ENCODE measurements at places on chromosomes 6 and 20.

DNA sequence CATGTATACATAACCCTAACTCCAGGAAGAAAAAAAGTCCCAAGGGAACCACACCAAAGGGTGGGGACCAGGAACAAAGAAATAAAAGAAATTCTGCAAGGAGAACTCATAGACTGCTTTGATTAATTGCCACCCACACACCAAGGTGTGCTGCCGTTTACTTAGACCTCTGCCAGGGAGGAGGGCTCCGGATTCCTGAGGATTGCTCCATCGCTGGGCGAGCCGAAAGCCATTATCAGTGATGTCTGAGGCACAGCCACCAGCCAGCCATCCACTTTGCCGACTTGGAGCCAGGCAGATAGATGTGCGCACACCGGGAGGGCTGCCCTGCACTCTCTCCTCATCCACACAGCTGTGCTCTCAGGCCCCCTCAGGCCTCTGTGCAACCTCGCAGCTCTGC is 272.7 kb upstream of the FOXQ1 start:
- no peak for DNase-seq

DNA sequence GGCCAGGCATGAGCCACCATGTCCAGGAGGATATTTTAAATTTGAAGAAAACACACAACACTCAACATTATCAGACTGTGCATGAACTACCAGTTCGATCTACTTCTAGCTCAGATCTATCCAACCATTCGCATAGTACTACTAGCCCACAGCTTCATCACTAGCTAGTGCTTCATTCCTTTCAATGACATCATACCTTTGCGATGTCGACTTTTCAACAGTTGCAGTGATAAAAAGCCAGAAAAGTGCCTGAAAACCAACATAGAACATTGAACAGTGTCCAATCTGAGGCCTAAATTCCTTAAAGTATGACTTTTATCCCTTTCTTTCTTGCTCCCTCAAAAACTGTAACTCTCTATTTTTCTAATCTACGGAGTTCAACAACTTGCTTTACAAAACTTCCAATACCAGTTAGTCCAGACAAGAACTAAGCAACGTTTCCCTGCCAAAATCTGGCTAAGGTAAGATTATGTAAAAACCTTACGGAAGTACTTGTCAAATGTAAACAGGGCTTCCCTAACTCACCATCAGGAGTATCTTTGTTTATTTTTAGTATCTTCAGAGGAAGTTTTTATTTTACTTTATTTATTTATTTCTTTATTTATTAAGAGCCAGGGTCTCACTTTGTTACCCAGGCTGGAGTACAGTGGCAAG is 434.0 kb upstream of the JARID2 start:
- no peak for DNase-seq

- no peak for DNase-seq
These were observed 12.9 kb upstream of the MICB start for GRCh38 chr6:31485055-31485454.

- DNase-seq: no peak
These were observed 14.4 kb upstream of the MLIP start for GRCh38 chr6:54096811-54097210.

DNA sequence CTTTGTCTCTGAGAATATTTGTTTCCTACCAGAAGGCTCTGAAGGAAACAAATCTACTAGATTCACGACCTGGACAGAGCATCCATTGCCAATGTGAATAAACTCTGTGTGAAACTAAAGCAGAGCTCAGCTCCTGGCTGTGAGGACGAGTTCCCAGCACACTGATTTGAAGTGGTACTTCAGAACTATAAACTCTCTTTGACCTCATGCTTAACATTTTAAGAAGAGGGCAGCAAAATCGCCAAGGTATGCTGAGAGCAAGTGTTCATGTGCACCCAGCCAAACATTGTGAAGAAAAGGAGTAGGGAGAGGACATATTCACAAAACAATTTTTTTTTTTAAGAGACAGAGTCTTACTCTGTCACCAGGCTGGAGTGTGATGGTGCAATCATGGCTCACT is 33.7 kb upstream of the ZNF133 start:
- no peak for DNase-seq

DNA sequence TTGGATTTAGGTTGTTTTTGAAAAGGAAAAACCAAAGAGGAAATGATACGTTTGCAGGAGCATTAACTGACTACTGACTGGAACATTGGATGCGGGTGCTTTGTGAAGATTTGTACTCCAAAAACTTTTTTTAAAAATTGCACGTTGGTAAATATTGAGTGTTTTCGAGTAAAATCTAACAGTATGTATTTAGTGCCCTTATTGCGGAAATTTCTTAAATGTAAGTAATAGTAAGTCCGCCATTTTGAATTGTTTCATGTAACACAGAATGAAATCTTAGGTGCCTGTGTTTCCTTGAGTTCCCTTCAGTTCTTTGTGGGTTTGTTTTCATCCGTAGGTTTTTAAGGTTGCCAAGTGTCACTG is 15.2 kb upstream of the LIN28B start:
- no peak for DNase-seq

- DNase-seq: no peak
These were observed 157.6 kb downstream of the SLC35B3 start for GRCh38 chr6:8277769-8278168.

DNA sequence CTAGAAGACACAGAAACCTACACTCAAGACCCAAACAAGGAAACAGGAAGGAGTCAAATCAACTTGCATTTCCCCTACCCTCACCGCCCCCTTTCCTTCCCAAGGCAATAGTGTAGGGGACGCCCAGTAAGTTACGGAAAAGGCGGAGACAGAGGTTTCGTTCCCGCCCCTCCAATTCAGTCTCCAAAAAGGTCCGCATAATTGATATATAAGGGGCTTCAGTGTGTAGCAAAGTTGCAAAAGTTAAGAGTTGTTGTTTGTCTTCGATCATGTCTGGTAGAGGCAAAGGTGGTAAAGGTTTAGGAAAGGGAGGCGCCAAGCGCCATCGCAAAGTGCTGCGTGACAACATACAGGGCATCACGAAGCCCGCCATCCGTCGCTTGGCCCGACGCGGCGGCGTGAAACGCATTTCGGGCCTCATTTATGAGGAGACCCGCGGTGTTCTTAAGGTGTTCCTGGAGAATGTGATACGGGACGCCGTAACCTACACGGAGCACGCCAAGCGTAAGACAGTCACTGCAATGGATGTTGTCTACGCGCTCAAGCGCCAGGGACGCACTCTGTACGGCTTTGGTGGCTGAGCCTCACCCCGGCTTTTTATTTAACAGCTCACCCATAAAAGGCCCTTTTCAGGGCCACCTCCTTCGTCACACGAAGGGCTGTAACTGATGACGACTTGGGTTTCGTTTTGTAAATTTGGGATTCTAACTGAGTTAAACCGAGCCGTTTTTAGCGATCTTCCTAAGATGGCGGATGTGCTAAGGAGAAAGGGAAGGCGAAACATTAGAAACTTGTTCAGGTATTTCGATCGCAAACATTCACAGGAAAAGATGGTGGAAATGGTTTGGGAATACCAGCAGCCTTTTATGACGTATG is 124.6 kb upstream of the BTN3A2 start:
- peak; percentile 58 for DNase-seq

GRCh38 chr6:25911351-25911750 is 19.1 kb downstream of the SLC17A2 start:
- DNase-seq: no peak

GRCh38 chr20:37917461-37917860 is 14.5 kb downstream of the VSTM2L start:
- DNase-seq: no peak

- DNase-seq: no peak
These were observed 16.5 kb upstream of the TGM3 start for GRCh38 chr20:2279253-2279779.

- DNase-seq: no peak
These were observed 481.4 kb upstream of the BTBD3 start for GRCh38 chr20:11436113-11436905.

DNA sequence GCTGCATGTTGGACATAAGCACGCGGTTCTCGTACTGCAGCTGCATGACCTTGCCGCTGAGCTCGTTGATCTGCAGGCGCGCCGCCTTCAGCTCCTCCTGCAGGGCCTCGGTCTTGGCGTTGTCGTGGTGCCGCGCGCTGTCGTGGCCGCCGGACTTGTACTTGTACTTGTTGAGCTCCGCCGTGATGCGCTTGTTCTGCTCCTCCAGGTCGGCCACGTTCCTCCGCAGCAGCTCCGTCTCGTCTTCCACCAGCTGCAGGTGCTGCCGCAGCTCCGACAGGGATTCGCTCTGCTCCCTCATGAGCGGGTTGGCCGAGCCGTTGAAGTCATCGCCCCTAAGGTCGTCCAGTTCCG is 16.6 kb upstream of the KIAA0408 start:
- DNase-seq: no peak

DNA sequence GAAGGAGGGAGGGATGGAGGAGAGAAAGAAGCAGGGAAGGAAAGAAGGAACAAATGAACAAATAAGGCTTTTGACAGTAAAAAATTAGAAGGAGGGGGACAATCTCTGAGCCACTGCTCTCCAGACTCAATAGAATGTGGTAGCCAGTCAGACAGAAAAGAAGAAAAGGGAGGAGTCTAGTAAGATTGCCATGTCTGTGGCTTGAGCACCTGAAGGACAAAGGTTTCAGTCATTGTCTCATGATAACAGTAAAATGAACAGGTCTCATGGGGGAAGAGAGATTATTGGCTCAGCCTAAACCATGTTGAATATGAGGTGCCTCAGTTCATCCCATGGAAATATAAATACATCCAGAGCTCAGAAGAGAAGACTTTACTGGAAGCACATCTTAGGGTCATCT is 14.0 kb upstream of the LOC128125822 start:
- no peak for DNase-seq

DNA sequence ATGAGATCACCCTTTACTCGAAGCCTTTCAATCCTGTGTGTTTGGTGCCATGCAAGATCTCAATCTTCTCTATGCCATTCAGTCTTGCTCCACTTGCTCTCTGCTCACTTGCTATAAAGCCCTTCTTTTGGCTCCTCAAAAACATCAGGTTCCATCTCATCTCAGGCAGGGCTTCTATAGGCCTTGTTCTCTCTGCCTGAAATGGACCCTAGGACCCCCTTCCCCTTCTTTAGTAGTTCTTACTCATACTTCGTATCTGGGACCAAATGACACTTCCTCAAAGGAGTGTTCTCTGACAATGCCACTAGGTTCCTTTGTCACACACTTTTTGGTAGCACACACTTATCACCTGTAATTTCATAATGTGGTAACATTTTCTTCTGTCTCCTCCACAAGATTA is 116.7 kb upstream of the FAM184A start:
- no peak for DNase-seq

DNA sequence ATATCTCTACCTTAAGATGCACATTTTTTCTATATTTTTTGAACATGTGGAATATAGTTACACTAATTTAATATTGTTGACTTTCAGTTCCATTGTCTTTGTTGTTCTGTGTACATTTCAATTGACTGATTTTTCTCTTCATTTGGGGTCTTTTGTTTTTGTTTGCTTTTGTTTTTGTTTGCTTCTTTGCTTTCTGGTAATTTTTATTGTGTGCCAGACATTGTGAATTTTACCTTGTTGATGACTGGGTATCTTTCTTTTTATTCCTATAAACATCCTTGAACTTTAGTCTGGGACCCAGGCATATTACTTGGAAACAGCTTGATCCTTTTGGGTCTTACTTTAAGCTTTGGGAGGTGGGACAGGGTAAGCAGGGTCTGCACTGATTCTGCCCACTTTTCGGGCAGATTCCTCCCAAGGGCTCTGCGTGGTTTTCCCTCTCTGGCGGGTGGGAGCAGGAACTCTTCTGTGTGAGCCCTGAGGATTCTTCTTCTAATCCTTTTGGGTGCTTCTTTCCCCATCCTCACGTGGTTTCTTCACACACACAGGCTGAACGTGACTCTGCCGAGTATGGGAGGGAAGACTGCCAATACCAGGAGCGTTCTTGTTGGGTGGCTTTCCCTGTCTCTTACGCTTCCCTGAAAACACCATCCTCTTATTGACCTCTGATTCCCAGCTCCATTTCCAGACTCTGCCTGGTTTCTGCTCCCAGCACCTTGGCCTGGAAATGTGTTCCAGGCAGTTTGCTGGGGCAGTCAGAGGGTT is 200.5 kb downstream of the ARID1B start:
- no peak for DNase-seq

- DNase-seq: no peak
These were observed 33.6 kb upstream of the NOP56 start for GRCh38 chr20:2618815-2619214.

GRCh38 chr6:32668226-32668747 is 1.8 kb upstream of the HLA-DQB1 start:
- no peak for DNase-seq

DNA sequence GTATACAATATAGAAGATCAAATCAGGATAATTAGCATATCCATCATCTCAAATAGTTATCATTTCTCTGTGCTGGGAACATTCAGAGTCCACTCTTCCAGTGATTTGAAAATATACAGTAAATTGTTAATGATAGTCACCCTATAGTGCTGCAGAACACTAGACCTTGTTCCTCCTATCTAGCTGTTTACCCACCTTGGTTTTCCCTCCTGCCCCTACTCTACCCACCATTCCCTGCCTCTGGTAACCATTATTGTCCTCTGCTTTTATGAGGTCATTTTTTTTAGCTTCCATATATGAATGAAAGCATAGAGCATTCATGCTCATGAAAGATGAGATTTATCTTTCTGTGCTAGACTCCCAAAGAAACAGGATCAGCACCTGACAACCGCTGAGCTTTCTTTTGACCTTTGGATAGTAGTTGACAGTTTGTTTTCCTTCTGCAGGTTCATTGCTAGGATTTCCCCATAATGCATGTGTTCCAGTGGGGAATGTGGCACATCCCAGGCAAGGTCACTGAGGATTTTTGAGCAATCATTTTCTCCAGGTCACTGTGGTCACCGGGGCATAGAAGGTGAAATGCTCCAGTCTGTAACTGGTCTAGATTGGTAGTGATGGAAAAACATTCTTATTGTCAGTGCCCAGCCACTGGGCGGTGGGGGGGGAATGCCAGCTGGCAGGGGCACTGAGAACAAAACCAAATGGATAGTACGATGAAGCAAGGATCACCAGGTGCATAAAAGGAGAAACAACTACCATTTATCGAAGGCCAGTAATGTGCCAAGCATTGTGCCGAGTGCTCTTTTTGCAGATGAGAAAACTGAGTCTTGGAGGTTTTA is 33.6 kb upstream of the BCAS1 start:
- DNase-seq: no peak

GRCh38 chr6:58073263-58073662 is 755.8 kb downstream of the PRIM2 start:
- DNase-seq: no peak

GRCh38 chr6:133891149-133891926 is 2.4 kb downstream of the TCF21 start:
- no peak for DNase-seq

DNA sequence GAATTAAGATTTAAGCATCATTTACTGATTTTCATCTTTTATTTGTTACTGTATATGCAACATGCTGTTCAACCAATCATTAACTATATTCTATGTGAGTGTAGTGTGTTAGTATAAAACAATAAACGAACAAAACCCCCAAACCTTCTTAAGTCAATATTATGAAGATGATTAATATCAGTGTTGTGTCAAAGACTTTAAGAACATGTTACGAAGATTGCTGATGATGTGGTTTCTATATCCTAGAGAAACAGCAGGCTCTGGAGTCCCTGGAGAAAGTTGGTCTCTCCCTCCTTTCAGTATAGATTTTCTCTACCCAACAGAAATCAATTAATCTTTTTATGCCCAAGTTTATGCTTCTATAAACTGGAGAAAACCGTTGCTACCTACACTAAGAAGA is 393.8 kb upstream of the HSF2 start:
- no peak for DNase-seq

All from activated naive CD4-positive, alpha-beta T cell (primary cell).